ENCODE measurements at places on chromosomes 5 and 9. TPM values are rescaled to one million over a fixed set of nuclear protein-coding genes. Genes with fewer than 3 reads are reported as not detected.

Gene CNTNAP3
- total RNA-seq = 4.6 TPM

- no peaks in the 10 kb centered on the region for H3K36me3 ChIP-seq
- DNase-seq = peak; percentile 68
- no peak overlapping the region for H3K4me3 ChIP-seq
- H3K27me3 ChIP-seq = no peaks in the 10 kb centered on the region
Measured at GRCh38 chr5:74576941-74577456, 63.5 kb downstream of the ENC1 start.

Gene CCDC152
- 0.25 TPM for total RNA-seq

DNA sequence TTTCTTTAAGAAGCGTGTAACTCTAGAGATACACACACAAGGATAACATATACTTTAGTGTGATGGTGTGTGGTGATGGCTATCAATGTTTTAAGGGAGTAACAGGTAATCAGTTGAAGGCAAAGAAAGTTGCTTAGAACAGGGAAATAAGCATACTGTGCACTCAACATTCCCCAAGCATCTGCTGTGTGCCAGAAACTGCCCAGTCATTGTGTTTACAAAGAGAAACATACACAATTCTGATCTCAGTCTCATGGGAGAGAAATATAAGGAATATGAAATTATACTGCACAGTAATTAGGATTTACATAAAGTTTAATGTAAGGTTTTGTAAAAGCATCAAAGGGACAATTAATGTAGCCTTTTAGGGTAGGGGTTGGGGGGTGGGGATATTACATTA is 224.1 kb upstream of the TYRP1 start:
- no peak for DNase-seq
- H3K4me3 ChIP-seq = no peak overlapping the region
- H3K4me1 ChIP-seq = no peaks in the 10 kb centered on the region
- H3K36me3 ChIP-seq = no peaks in the 10 kb centered on the region
- no peak overlapping the region for H3K27ac ChIP-seq
- no peaks in the 10 kb centered on the region for H3K27me3 ChIP-seq

Gene MEIKIN
- not detected for total RNA-seq

Gene GMCL2
- total RNA-seq = not detected

GRCh38 chr9:77598991-77599390 is 49.1 kb downstream of the GNA14 start:
- H3K4me3 ChIP-seq = no peak overlapping the region
- DNase-seq = no peak
- H3K27ac ChIP-seq = no peak overlapping the region
- no peaks in the 10 kb centered on the region for H3K36me3 ChIP-seq
- no peaks in the 10 kb centered on the region for H3K27me3 ChIP-seq

Gene GAS1
- total RNA-seq = not detected

DNA sequence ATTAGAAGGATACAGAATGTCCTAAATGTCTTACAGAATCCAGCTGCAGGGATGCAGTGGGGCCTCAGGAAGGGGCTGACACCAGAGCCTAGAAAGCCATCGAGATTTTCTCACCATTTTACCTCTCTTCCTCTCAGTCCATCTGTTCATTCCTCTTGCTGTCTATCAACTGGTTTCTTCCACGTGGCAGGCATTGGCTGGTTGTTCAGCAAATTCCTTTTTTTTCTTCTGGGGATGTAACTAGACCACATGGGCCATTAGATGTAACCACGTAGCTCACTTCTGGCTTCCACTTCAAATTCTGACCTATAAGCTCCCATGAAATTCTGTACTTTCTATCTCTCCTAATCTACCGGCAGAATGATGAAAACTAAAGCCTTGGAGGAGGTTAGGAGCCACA is 93.6 kb upstream of the MTAP start:
- no peak overlapping the region for H3K4me3 ChIP-seq
- no peak overlapping the region for H3K27ac ChIP-seq
- no peaks in the 10 kb centered on the region for H3K36me3 ChIP-seq
- no peaks in the 10 kb centered on the region for H3K27me3 ChIP-seq
- H3K4me1 ChIP-seq = no peaks in the 10 kb centered on the region

- no peaks in the 10 kb centered on the region for H3K27me3 ChIP-seq
- H3K4me1 ChIP-seq = no peaks in the 10 kb centered on the region
- H3K36me3 ChIP-seq = no peaks in the 10 kb centered on the region
- no peak for DNase-seq
- no peak overlapping the region for H3K4me3 ChIP-seq
- H3K27ac ChIP-seq = no peak overlapping the region
Measured at GRCh38 chr5:171102877-171103610, 206.0 kb upstream of the TLX3 start.

DNA sequence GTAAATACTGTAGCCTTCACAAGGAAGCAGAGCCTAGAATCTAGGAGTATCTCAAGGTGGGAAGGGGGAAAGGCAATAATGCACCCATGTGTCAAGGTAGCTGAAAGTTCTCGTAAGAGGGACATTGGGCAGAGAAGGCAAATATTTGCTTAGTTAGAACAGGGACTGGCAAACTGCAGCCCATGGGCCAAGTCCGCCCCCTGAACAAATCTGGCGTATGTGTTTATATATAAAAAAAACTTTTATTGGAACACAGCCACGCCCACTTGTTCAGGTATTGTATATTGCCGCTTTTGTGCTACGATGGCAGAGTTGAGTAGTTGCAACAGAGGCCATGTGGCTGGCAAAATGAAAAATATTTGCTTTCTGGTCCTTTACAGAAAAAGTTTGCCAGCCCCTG is 16.1 kb downstream of the KCNN2 start:
- DNase-seq = no peak
- no peaks in the 10 kb centered on the region for H3K27me3 ChIP-seq
- H3K27ac ChIP-seq = no peak overlapping the region
- H3K4me3 ChIP-seq = no peak overlapping the region
- no peaks in the 10 kb centered on the region for H3K4me1 ChIP-seq

Gene GPSM1
- 9.5 TPM for total RNA-seq

GRCh38 chr5:138872841-138873465 is 2.2 kb downstream of the LRRTM2 start:
- H3K27ac ChIP-seq = no peak overlapping the region
- peaks cover 17% of the 10 kb centered on the region for H3K4me1 ChIP-seq
- DNase-seq = no peak
- no peak overlapping the region for H3K4me3 ChIP-seq
- H3K27me3 ChIP-seq = no peaks in the 10 kb centered on the region

Gene LCP2
- total RNA-seq = not detected

Gene TLR4
- 0.28 TPM for total RNA-seq

- H3K4me3 ChIP-seq = no peak overlapping the region
- H3K27ac ChIP-seq = no peak overlapping the region
- no peaks in the 10 kb centered on the region for H3K36me3 ChIP-seq
- no peaks in the 10 kb centered on the region for H3K4me1 ChIP-seq
- no peak for DNase-seq
Measured at GRCh38 chr5:112787261-112787660, 49.6 kb downstream of the APC start.

- DNase-seq = no peak
- H3K27ac ChIP-seq = no peak overlapping the region
- H3K36me3 ChIP-seq = no peaks in the 10 kb centered on the region
- H3K27me3 ChIP-seq = no peaks in the 10 kb centered on the region
- no peaks in the 10 kb centered on the region for H3K4me1 ChIP-seq
Measured at GRCh38 chr5:127358284-127358683, 67.7 kb downstream of the MEGF10 start.

DNA sequence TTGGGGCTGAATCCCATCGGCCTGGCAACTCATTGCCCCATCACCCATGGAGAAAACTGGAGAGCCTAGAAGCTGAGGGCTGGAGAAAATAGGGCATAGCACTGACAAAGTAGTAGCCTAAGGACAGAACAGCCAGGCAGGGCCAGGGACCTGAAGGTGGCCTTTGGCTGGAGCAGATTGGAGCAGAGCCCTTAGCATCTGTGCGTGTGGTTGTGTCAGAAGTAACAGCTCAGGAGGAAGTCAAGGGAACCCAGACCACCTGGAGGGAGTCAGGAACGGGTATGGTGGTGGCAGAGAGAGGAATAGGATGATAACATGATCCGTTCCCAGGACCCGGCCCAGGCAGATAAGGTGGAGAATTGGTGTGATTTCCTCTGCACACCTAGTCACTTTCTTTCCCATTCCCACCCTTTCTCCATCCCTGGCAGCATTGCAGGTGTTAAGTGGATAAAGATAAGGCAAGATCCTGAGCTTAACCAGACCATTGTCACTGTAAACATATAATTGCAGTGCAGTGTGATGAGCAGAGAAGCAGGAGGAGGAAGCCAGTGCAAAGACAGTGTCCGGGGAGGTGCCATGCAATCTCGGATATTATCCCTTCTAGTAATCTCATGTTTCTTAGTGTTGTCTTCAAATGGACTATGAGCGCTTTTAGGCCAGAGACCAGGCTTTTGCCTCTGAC is 67.0 kb downstream of the NDFIP1 start:
- no peak overlapping the region for H3K27ac ChIP-seq
- H3K36me3 ChIP-seq = no peaks in the 10 kb centered on the region
- DNase-seq = no peak
- no peaks in the 10 kb centered on the region for H3K27me3 ChIP-seq
- H3K4me1 ChIP-seq = peaks cover 19% of the 10 kb centered on the region

Gene STPG3
- 0.46 TPM for total RNA-seq

Gene OR2S2
- not detected for total RNA-seq

Gene IL5
- total RNA-seq = not detected

Gene SLC25A25
- 11.7 TPM for total RNA-seq

DNA sequence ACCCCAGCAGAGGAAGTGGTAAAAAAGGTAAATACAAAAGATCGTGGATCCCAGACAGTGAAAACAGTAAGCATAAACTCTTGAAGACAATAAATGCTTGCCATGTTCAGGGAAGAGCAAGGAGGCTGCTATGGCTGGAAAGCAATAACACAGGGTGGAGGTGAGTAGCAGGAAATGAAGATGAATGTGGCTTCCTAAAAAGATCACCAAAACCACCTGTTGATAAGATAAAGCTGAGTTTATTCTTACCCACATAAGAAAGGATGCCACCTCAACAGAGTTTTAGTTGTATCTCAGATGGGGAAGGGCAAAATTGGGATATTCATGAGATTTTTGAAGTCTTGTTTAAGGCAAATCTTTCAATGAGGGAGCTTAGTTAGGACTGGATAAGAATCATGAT is 273.3 kb downstream of the MSX2 start:
- peaks cover 23% of the 10 kb centered on the region for H3K27me3 ChIP-seq
- no peak for DNase-seq
- H3K27ac ChIP-seq = no peak overlapping the region
- H3K4me1 ChIP-seq = no peaks in the 10 kb centered on the region
- H3K4me3 ChIP-seq = no peak overlapping the region
- H3K36me3 ChIP-seq = no peaks in the 10 kb centered on the region

GRCh38 chr5:62486672-62487071 is 74.1 kb downstream of the IPO11 start:
- no peaks in the 10 kb centered on the region for H3K4me1 ChIP-seq
- no peaks in the 10 kb centered on the region for H3K27me3 ChIP-seq
- peaks cover 4% of the 10 kb centered on the region for H3K36me3 ChIP-seq
- no peak for DNase-seq
- H3K4me3 ChIP-seq = no peak overlapping the region

GRCh38 chr5:138702166-138703077 is 50.8 kb upstream of the CTNNA1 start:
- no peaks in the 10 kb centered on the region for H3K27me3 ChIP-seq
- peak overlapping the region; percentile 21 for H3K27ac ChIP-seq
- H3K4me1 ChIP-seq = peaks cover 12% of the 10 kb centered on the region
- no peak for DNase-seq
- no peaks in the 10 kb centered on the region for H3K36me3 ChIP-seq

DNA sequence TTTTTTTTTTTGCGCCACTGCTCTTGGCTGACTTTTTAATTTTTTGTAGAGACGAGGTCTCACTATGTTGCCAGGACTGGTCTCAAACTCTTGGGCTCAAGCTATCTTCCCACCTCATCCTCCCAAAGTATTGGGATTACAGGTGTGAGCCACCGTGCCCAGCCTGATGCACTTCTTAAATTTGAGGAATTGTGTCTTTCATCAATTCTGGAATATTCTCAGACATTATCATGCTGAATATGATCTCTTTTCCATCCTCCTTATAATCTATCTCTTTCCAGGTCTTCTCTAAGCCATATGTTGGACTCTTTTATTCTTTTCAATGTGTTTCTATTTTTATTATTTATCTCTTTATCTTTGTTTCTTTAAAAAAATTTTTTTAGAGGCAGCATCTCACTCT is 196.2 kb upstream of the IER5L start:
- H3K27ac ChIP-seq = no peak overlapping the region
- no peak for DNase-seq
- no peaks in the 10 kb centered on the region for H3K27me3 ChIP-seq
- H3K4me3 ChIP-seq = no peak overlapping the region
- H3K4me1 ChIP-seq = no peaks in the 10 kb centered on the region

Gene ROPN1L
- 7.1 TPM for total RNA-seq

DNA sequence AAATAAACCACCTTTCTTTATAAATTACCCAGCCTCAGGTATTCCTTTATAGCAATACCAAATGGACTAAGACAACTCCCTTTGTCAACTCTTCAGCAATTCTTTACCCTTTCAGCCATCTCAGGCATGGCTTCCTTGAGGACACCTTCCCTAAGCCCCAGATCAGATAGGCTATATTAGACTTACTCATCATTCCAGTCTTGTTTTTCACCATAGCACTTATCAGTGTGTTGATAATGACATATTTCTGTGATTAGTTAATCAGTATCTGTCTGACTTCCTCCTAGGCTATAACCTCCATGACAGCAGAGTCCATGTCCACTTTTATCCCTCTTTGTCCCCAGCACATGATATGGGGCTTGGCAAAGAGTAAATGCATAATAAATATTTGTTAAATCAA is 238.1 kb downstream of the ACTL7B start:
- no peaks in the 10 kb centered on the region for H3K27me3 ChIP-seq
- no peaks in the 10 kb centered on the region for H3K4me1 ChIP-seq
- DNase-seq = no peak

DNA sequence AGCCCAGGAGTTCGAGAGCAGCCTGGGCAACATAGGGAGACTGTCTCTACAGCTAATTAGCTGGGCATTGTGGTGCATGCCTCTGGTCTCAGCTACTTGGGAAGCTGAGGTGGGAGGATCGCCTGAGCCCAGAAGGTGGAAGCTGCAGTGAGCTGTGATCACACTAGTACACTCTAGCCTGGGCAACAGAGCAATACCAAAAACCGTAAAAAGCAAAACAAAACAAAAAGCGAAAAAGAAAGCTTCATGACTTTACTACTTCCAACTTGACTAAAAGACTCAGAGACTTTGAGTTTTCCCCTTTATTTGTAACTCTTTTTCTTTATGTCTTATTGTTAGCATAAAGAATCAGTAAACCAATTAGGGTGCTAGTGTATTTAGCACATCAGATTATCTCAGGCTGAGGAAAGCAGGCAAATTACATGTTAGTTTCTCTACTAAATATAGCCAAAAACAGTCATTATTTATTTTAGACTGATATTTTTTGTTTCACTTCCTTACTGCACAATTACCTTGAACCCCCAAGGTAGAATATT is 5.4 kb downstream of the RAD17 start:
- H3K27me3 ChIP-seq = no peaks in the 10 kb centered on the region
- no peak overlapping the region for H3K4me3 ChIP-seq
- peaks cover 5% of the 10 kb centered on the region for H3K36me3 ChIP-seq
- DNase-seq = no peak
- H3K4me1 ChIP-seq = peaks cover 10% of the 10 kb centered on the region

Gene FCHO2
- total RNA-seq = 26.1 TPM

Gene FXN
- 19.5 TPM for total RNA-seq

Gene CAMK4
- total RNA-seq = not detected

GRCh38 chr9:120862452-120862851 is 14.5 kb downstream of the PHF19 start:
- DNase-seq = no peak
- no peaks in the 10 kb centered on the region for H3K27me3 ChIP-seq
- no peaks in the 10 kb centered on the region for H3K4me1 ChIP-seq
